AG04450 (cell line): ENCODE measurements at places on chromosomes 13 and 19.

DNA sequence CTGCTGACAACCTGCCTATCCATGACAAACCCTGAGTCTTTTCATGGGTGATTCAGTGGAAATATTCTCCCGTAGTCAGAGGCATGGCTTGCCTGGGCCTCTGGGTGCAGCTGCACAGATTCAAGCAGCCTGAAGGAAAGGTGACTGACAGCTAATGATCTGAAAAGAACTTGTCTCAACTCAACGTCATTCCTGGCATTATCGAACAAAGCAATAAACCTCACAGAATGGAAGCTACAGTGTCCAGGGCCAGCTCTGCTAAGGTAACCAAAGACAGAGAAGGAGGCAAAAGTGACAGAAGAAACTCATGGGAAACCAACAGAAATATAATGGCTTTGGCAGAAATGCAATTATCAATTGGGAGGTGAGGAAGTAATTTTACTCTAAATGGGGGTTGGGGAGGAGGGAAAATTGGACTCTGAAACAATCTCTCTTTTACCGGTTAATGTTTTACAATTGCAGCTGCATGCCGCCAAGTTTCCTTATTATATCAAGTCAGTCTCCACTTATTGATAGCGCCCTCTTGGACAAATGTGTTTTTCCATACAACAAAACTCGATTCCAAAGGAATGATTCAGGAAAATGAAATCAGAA is 12.9 kb downstream of the STARD13 start:
- no peak for DNase-seq

GRCh38 chr13:109196948-109197347 is 567.5 kb downstream of the MYO16 start:
- no peak for DNase-seq

GRCh38 chr19:4432918-4433506 is 24.6 kb downstream of the UBXN6 start:
- no peak for DNase-seq

DNA sequence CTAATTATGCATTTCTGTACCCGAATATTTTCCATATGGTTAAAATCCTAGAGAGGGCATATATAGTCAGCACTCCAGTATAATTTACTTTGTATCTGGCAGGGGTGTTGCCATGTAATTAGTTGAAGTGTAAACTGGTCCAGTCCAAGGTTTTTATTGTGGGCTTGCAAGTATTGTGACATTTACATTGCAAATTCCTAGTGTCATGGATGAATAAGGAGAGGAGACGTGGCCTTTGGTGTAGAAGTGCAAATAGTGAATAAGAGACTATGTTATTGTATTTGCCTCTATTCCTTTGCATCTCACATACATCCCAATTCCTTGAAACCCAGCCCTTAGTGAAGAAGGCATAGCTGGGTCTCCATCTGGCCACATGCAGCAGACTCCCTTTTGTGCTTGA is 330.6 kb downstream of the ATP8A2 start:
- no peak for DNase-seq

DNA sequence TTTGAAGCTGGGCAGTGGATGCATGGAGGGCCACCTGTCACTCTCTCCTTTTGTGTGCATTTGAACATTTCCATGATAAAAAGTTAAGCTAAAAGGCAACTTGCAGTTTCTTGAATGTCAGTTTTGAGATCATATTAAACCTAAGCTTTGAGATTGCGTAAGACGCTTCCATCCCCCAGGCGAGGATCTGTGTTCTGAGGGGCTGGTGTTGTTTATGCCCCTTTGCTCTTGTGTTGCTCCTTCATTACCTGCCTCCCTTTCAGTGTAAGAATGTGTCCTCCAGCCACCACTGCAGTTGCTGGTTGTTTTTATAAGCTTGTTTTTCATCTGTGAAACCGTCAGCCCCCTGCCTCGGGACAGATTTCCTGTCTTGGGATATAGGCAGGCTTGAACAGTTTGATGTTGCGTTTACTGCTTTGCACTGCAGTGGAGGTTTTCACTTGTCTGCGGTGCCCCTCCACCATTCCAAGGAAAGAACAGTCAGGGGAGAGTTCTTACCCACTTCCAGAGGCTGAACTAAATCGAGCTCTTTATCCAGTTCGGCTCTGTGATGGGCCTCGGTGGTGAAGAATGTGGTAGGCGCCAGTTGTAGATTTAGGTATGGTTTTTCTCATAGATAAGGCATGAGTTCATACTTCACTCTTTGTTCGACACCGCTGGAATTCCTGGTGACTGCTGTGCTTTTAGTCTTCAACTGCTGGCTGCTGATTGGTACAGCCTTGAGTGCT is 96.8 kb downstream of the ARHGEF7 start:
- no peak for DNase-seq

DNA sequence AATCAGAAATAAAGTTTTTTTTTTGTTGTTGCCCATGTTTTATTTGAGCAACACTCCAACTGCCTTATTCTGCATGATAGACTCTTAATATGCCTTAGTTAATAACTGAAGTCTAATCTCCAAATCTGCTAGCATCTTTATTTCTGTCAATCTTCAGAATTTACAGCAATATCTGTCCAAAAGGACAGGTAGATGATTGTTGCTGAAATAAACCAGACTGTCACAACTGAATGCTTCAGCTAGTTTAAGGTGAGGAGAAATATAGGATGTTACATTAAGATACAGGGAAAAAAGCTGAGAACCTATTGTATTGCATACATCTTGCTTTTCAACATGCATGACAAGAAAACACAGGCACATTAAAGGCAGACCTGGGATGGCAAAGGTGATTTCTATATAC is 204.3 kb downstream of the SLITRK1 start:
- DNase-seq: no peak

DNA sequence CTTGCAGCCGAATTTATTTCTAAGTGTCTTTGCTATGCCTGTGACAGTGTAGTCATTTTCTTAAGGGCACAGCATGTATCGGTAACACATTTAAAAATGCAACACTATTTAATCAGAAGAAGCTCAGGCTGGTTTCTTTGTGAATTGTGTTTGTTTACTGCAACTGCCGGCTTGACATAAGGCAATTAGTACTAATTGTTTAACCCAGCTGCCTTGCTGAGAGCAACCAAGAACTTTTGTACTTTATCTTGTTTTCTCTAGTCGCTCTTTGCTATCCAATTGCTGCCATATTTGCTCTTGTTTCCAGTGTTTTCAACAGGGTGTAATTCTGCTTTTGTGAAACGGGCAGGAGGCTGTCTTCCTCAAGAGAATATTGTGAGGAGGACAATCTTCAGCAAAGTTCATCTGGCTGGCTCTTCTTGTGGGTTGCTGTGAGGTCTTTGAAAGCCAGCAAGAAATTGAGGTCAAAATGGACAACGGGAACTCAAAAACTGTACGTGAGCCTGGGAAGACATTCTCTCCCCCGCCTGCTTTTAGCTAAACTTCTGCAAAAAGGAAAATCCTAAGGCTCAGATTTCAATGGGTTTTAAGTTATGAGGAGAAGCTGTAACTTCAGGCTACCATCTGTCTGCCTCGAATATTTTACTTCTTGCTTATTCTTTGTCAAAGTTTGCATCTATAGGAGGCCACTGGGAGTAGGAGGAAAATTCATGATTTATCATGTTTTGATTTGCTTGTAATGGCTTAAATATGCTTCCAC is 75.8 kb upstream of the TSHZ3 start:
- DNase-seq: no peak

DNA sequence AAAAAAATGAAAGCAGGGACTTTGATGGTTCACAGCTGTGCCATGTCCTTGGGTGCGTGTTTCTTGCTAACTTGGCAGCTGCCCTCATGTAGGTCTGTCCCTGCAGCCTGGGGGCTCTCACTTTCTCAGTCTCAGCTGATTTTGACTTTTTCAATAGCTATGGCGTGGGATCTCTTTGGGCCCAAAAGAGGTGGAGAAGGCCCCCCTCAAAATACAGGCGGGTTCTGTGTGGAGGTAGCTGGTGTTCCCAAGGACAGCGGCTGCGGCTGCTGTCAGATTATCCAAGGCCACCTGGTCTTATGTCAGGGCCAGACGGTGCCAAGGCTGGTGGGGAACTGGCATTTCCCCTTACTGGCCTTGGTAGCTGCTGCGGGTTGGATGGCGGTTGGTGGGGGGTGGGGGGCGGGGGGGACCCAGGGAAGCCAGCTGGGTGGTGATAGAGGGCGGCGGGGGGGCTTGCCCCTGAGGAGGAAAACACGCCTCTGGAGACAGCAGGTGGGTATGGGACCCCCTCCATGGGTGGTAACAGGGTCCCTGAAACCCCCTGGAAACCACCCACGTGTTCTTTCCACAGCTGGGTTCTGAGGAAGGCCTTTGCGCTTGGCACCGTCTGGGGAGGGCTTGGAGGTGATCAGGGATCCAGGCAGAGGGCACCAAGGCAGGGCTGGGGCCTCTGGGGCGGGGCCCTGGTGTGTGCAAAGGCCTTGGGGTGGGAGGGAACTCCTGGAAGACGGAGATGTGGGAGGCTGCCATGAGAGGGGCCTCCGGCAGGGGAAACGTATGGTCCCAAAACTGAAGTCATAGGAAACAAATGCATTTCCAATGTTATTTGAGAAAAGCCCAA is 4.1 kb downstream of the TIMM13 start:
- DNase-seq: no peak

DNA sequence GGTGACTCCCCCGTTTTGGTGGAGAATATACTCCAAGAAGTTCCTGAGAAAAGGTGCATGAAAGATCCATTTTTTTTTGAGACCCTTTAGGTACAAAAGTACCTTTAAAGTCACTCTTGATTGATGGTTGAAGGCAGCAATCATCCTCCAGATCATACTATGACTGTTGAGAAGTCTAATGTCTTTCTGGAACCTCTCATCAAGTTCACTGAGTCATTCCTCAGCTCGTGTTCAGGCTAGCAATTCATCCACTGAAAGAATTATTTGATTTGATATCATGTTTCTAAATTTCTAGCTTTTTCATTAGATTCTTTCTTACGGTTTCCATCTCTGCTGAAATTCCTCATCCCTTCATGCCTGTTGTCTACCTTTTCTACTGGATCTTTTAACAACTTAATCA is 65.1 kb upstream of the GJB6 start:
- DNase-seq: no peak

DNA sequence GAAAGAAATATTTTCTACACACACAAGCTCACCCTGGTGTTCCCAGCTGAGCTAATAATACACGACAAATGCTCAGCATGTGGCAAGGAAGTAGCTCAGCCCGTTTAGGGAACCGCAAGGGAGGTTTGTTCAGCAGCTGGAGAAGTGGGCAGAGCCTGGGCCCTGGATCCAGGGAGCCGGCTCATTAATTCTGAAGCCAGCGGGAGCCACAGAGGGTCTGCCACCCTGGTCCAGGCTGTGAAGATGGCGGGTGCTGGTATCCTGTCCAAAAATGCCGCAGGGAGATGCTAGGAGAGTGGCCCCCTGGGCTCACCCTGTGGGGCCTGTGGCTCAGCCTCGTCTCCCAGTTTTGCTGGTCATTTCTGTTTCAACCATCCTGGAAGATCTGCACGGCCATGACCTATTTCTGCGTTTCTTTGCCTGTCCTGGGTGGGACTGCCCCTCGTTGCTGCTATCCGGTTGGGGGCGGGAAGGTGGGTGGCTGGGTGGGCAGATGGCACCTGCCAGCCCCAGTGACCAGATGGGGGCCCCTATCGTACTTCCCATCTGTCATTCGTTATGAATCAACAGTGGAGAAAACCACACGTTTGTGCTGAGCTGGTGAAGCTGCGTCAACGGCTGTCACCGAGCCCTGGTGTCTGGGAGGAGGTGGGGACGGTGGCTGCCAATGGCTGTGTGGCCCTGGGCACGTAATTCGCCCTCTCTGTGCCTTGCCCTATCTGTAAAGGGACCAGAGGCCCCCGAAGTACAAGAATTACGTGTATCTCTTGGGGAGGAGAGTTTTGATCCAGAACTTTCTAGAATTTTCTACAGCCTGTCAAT is 2.7 kb upstream of the GNA15 start:
- DNase-seq: no peak

- DNase-seq: peak; percentile 24
Measured at GRCh38 chr13:27211771-27212364, 39.5 kb upstream of the RPL21 start.

GRCh38 chr13:95536632-95537241 is 15.8 kb upstream of the CLDN10 start:
- no peak for DNase-seq

- peak; percentile 24 for DNase-seq
Measured at GRCh38 chr19:49937750-49938381, 8.6 kb upstream of the NUP62 start.
